ENCODE measurements at places on chromosomes 2 and 18.

DNA sequence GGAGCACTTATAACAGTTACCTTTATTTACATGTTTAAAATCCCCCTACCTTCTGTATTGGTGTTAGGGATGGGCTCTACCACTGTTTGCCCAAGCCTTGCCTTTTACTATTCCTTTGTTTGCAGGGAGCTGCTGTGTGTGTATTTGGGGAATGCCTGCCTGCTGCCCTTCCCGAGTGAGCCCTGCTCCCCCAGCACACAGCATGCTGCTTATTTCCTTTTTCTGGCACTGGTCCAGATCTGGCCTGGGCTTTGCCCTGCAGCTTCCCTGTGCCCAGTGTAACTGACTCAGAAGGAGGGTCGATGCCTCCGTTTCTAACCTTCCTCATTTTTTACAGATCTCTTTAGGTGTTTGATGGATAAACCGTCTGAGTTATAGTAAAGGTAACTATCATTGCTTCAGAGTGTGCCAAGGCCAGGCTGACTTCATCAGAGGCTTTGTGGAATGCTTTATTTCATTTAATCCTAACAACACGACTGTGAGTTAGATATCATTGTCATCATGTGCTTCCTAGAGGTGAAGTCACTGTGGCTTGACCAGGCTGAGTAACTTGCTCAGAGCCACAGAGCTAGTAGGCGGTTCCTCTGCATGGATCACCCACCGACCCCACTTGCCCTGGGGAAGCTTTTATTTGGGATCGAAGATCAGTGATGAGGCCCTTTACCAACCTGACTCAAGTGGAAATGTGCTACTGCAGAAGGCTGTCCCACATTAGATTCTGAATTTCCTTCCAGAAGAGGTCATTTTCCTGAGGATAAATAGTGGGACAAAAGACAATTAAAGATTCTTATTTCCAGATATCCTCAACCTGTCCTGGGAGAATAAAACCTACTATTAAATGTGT is 238.8 kb downstream of the ZNF407 start:
- DNase-seq: no peak

DNA sequence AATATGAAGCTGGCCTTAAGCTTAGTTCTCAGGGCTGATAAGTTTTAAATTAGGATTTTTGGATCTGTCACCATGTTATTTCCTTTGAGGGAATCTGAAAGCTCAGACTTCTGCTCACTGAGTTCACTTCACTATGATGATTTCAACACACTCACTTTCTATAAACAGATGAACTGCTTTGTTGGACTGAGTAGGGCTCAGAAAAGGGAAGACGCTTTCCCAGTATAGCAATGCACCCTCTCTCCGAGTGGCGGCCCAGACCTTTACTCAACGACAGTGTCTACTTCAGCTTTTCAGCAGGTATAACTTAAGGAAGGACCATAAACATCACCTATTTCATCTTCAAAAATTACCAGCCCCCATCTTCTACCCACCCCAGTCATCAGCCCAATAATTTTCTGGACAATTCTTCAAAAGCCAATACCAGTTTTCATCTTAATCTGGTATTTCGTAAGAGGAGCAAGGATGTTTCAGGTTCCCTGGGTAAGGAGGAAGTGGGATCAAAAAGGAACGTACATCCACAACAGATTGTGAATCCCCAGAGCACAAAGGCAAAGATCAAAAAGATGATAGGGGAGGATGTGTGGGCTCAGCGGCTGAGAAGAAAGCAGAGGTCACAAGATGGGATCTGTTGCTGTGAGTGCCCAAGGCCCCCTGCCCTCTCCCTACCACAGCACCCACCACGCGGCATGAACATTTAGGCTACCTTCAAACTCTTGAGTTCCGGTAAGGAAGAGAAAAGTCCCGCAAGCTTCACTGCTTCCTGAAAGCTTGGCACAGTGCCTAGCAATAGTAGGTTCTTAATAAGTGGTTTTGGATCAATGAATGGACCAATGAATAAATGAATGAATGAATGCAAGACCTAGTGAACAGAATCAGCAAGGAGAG is 41.9 kb downstream of the LPIN2 start:
- no peak for DNase-seq

DNA sequence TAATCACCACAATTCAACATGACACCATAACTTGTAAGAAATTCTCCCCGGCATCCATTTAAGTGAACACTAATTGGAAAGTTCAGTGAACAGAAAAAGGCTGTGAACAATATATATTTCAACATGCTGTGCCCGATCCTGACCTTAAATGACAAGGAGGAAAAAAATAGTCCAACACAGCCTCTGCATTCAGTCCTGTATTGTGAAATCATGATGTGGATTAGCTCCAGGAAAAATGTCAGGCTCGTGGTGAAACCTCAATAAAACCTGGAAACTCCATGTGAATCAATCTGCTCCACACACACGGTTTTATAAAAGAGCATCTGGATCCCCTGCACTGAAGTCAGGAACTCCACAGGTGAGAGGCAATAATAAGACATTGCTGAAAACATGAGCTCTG is 145.4 kb upstream of the SPOPL start:
- DNase-seq: no peak

- peak; percentile 69 for DNase-seq
Measured at GRCh38 chr2:11870064-11870463, 123.6 kb downstream of the LPIN1 start.

- peak; percentile 79 for DNase-seq
Measured at GRCh38 chr18:56709463-56709862, 58.3 kb downstream of the WDR7 start.

- DNase-seq: no peak
Measured at GRCh38 chr2:45085487-45085886, 76.2 kb upstream of the SIX2 start.

GRCh38 chr2:85647823-85648526 is 20.0 kb downstream of the SFTPB start:
- no peak for DNase-seq

GRCh38 chr2:80467262-80467811 is 162.8 kb upstream of the LRRTM1 start:
- no peak for DNase-seq

DNA sequence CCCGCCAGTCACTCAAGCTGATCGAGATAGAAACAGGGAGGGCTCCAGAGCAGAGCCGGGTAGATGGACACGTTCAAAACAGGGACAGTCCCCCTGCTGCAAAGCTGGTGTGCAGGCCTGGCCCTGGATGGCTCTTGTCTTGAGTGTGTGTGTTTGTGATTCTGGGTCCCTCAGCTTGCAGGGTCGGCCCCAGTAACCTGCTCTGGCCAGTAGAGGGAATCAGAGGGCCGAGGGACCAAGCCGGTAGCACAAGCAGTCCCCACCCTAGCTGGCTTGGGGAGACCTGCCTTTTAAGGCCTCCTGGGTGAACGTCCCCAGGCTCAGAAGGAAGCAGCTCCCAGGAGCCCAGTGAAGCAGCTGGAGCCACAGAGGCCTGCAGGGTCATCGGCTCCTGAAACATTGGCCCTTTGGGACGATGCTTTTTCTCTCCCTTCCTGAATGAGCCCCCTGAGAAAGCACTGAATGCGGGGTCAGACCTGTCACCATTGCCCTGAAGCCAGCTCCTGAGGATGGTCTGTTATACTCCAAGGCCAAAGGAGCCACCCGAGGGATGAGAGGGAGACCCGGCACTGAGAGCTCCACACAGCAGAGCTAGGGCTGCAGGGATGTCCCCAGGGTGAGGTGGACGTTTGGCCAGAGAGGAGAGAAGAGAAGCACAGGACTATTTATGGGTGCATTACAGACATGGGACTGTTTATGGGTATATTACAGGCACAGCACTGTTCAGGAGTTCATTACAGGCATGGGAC is 15.4 kb upstream of the MLPH start:
- DNase-seq: peak; percentile 84

DNA sequence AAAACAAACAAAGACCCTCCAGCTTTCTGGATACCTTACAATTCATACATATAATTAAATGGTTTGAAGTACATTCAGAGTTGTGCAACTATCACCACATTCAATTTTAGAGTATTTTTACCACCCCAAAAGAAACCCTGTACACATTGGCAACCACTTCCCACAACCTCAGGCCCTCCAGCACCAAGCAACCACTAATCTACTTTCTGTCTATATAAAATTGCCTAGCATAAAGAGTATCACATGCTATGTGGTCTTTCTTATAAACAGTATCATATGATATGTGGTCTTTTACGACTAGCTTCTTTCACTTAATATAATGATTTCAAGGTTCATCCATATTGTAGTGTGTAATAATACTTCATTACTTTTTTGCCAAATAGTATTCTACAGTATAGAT is 7.3 kb downstream of the IER3IP1 start:
- no peak for DNase-seq

DNA sequence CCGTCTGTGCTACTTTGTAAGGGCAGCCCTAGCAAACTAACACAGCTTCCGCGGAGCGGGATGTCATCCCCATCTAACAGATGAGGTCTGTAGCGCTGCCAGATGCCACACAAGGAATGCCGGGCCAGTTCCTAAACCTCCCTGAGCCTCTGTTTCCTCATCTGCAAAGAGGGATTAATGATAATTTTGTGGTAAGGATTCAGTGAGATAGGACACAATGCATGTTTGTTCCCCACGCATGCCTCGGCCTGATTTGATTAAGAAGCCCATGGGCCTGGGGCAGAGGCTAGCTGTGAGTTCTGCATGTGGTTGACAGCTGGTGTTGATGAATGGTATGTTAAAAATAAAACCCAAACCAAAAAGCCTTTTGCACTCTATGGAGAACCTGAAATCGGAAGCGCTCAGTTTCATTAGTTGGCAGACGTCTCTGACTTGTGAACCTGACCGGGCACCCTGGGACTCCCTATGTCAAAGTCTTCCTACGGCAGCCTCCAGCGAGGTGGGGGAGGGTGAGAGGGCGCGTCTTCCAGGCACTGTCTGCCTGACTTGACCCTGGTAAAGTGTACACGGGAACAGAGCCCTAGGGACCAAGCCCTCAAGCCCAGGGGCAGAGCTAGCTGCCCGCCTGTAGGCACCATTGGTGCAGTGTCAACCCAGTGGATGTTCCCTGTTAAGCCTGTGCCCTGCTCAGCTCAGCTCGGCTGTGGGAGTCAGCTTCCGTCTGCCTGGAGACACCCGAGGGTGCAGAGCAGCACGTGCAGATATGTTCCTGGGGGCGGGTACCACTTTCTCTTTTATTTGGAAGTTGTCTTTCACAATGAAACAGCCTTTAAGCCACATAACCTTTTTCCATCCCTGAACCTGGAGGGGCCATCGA is 14.8 kb upstream of the INHBB start:
- no peak for DNase-seq

DNA sequence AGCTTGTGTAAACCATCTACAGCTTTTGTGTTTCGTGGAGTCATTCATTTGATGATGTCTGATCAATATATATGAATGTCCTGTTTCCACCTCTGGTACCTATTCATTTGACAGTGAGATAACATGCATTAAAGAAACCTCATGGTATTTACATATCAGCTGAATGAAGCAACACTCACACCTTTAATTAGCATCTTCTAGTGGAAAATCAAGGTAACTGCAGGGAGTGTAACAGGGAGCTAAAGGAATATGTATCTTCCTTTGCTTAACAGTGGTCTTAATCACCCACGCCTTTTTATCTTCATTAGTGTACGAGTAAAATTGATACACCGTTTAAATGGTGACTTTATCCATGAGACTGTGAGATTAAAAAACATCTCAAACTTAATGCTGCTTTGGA is 15.6 kb downstream of the SLC39A10 start:
- peak; percentile 77 for DNase-seq

DNA sequence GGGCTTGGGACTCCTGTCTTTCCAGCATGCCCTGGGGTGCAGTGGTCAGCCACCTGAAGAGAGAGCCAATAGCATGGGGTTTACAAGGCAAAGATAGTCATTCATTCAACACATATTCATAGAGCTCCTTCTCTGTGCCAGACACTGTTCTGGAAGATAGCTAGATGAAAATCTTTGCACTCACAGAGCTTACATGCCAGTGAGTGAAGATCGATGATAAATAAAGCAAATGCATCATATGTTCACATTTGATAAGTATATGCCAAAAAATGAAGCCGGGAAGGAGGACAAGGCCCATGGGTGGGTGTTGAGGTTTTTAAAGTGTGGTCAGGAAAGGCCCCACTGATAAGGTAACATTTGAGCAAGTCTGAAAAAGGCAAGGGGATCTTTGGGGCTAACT is 130.8 kb upstream of the CDCA7 start:
- DNase-seq: no peak

GRCh38 chr2:158321264-158321663 is 135.3 kb downstream of the CCDC148 start:
- no peak for DNase-seq

DNA sequence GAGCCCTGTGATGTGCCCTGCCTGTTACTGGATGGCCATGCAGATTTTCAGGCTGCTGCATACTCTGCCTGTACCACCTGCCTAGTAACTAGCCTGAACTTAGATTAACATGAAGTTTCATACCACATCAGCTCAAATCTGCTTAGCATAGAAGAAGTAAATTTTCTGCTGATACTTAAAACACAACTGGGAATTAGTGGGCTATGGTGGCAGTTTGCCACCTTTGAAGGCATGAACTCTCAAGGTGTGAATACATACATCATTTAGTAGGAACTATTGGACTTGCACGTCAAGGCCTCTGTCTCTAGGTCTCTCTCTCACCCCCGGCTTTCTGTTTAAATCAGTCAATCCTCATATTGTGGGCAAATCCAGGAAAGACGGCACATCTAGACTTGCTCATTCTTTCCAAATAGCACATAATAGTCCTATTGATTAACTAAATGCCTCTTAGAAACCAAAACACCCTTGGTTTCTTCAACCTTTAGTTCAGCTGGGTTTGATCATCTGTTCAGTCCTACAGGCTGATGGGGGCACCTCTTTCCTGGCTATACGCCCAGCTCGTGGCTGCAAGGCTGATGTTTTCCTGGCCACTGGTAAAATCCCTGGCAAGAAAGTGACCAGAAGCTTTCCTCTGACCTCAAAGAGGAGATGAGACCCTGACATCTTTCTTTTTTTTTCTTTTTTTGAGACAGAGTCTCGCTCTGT is 58.4 kb downstream of the ALPK2 start:
- DNase-seq: no peak

GRCh38 chr2:154554046-154554445 is 144.4 kb upstream of the KCNJ3 start:
- no peak for DNase-seq

DNA sequence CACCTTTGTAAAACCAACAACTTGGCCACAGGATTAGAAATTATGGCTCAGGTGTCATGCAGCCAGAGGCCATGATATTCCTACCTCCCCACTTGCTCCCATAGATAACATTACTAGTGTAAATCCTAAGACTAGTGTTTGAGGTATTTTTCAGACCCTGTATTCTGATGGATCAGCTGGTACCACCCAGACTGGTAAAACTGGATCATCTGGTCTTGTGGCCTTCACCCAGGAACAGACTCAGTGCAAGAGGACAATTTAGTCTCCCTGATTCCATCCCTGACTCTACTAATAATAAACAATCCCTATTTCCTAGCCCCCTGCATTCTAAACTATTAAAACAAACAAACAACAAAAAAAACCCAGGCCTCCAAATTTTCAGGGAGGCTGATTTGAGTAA is 121.0 kb downstream of the ALPK2 start:
- no peak for DNase-seq

- DNase-seq: no peak
Measured at GRCh38 chr2:54894467-54894866, 155.8 kb downstream of the RTN4 start.

GRCh38 chr18:51561821-51562220 is 364.3 kb upstream of the MEX3C start:
- no peak for DNase-seq

- DNase-seq: peak; percentile 39
Measured at GRCh38 chr2:45391866-45392265, 219.2 kb downstream of the SRBD1 start.

GRCh38 chr2:92072461-92073035 is 2798.7 kb upstream of the TEKT4 start:
- DNase-seq: no peak
